ENCODE measurements at places on chromosomes 7 and 10.

DNA sequence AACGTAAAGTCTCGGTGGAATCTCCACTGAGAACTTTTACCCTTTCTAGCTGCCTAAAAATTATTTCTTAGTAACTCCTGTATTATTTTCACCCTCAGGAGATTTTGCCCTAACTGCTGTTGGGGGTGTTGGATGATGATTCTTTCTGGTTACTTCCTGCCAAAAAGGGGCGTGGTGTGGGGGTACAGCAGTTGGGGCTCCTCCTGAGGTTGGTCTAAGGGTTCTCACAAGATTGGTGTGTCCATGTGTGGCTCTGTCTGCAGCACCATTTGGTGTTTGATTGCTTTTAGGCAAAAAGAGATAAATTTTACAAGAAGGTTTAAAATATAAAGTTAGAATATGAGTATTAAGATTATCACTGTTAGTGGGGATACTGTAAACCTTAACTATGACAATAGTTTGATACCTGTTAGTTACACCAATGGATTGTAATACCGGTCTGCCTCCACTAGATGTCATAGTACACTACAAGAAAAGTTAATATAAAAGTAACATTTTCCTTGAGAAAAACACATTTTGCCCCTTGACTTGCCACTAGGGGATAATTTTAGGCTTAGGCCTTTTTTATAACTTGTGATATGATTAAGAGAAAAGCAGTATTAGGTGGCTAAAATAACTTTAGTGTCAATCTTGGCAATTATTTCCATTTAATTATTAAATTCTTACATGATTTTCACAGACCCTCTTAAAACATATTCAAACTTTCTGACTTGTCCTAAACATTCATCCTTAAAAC, 928.7 kb downstream of the IPMK start:
- no peak for DNase-seq

DNA sequence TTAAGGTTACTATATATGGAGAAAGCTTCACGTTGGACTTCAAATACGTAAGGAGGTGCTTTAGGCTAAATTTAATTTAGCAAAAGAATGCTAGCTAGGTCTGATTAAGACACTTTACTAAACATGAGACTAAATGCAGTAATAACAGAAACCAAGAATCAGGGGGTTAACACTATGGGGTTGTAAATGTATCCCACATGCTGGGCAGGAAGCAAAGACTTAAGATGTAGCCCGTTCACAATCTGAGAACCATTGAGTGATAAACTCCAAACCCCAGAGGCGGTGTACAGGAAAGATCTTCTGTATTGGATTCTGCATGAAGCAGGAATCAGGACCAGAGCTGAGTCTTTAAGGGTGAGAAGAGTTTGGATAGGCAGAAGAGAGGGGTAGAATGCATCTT, 60.4 kb downstream of the FZD1 start:
- no peak for DNase-seq

- no peak for DNase-seq
These were observed 45.9 kb downstream of the TNS3 start for GRCh38 chr7:47535704-47536628.

DNA sequence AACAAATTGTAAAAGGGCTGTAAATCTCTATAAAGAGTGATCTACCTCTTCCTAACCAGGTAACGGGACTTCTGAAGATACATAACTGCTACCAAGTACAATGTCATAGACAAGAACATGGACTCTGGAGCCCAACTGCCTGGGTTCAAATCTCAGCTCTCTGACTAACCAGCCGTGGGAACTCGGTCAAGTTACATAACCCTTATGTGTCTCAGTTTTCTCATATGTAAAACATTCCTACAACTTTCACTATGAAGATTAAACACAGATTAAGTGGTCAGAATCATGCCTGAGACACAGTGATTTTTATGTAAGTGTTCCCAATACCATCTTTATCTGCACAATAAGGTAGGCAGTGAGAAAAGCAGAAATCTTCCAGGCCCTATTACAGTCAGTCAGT, 52.6 kb downstream of the ITGB1 start:
- no peak for DNase-seq

DNA sequence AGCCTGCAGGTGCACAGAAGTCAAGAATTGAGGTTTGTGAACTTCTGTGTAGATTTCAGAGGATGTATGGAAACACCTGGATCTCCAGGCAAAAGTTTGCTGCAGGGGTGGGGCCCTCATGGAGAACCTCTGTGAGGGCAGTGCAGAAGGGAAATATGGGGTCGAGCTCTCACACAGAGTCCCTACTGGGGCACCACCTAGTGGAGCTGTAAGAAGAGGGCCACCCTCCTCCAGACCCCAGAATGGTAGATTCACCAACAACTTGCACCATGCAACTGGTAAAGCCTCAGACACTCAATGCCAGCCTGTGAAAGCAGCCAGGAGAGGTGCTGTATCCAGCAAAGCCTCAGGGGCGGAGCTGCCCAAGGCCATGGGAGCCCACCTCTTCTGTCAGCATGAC, 205.8 kb downstream of the CCSER2 start:
- no peak for DNase-seq

- no peak for DNase-seq
These were observed 67.7 kb downstream of the ST8SIA6 start for GRCh38 chr10:17386616-17387075.

Data from stimulated activated CD4-positive, alpha-beta T cell treated with anti-CD3 and anti-CD28 coated beads, Interleukin-4, amount 100 ng/mL, for 1 hour (primary cell).